Stimulated activated CD4-positive, alpha-beta T cell treated with anti-CD3 and anti-CD28 coated beads, TNF-alpha, amount 100 ng/mL, for 24 hours (primary cell): ENCODE measurements at places on chromosomes 7 and 10.

DNA sequence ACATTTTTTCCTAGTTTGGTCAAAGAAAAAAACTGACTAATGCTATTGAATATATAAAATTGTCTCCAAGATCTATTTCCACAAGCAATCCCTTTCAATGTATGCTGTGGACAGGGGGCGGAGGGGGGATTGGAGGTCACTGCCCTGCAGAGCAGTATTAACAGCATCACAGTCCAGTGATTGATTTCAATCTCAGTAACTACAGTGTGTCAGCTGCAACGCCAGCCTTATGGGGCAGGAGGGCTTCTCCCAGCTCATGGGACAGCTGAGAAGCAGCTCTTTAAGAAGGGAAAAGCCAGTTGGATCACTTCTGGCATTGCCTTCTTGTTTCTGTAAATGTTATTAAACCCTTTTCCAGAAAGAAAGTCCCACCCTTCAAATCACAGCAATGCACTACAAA, 65.0 kb downstream of the RAPGEF5 start:
- DNase-seq, result no peak

GRCh38 chr7:21704359-21704758, 161.5 kb downstream of the DNAH11 start:
- no peak for DNase-seq

GRCh38 chr7:15977663-15978062, 291.2 kb upstream of the MEOX2 start:
- DNase-seq, result no peak

GRCh38 chr7:84194484-84195271, at the start of gene SEMA3A:
Gene SEMA3A (minus strand): TSS chr7:84194789. CDS start chr7:84194586, 203 bp downstream.
- DNase-seq, result no peak

GRCh38 chr7:158924956-158925355, 68.6 kb downstream of the DYNC2I1 start:
- no peak for DNase-seq

- DNase-seq, result no peak
Measured at GRCh38 chr7:157854066-157854891, 517.5 kb downstream of the DNAJB6 start.

- no peak for DNase-seq
Measured at GRCh38 chr10:48282829-48283228, 8.3 kb upstream of the FRMPD2 start.

DNA sequence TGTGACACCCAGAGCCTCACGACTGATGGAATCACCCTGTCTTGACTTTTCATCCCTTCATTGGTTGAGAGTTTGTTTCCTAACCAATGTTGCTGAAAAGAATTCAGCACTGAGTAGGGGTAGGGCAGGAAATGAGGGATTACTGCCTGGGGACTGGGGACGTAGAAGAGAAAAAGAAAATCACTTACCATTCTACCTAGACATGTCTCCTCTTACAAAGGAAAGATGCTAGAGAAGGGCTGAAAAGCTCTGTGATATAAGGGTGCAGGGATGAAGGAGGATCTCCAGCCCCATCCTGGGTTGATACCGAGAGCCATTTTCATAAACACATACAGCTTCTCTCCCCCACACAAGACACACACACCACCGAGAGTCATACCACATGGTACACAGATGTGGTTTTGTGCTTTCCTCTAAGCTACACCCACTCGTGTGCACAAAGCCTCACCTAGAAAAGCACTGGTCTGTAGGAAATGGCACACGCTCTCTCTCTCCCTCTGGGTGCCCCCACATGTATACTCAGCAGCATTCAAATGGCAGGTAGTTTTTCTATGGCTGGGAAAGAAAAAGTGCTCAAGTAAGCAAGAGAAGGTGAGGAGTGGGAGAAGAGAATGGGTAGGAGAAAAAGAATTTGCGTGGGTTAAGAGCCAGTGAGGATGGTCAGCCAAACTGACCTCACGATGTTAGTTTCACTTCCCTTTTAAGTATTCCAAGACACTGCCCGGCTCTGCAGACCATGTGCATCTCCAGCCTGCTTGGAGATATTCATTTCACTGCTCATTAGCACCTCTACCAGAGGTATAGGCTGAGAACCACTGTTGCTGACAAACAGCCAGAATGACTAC, 85.8 kb downstream of the CALD1 start:
- peak; percentile 12 for DNase-seq

DNA sequence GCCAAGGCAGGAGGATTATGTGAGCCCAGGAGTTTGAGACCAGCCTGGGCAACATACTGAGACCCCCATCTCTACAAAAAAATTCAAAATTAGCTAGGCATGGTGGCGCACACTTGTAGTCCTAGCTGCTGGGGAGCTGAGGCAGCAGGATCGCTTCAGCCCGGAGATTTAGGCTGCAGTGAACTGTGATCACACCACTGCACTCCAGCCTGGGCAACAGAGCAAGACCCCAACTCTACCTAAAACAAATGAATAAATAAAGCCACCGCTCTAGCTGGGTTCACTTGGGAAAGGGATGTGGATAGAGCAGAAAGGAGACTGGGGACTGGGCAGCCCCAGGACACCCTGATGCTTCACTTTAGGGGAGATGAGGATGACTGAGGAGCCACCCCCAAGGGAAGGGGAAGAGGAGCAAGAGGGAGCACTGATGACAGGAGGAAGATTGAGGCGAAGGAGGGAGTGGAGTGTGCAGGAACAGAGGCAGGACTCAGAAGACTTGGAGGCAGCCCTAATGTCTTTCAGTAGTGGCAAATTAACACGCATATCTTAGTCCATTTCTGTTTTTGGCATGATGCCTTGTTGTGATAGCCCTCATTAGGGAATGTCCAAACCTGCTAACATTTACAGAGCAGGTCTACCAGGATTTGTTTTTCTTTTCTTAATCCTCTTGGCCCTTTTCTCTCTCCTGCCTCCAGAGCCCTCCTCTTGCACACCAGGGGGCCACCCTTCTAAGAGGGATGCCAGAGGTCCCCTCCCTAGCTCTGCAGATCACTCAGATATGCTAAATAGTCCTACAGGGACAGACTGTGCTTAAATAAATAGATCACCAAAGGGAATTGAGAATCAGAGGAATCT, 88.3 kb downstream of the C10orf105 start:
- no peak for DNase-seq

DNA sequence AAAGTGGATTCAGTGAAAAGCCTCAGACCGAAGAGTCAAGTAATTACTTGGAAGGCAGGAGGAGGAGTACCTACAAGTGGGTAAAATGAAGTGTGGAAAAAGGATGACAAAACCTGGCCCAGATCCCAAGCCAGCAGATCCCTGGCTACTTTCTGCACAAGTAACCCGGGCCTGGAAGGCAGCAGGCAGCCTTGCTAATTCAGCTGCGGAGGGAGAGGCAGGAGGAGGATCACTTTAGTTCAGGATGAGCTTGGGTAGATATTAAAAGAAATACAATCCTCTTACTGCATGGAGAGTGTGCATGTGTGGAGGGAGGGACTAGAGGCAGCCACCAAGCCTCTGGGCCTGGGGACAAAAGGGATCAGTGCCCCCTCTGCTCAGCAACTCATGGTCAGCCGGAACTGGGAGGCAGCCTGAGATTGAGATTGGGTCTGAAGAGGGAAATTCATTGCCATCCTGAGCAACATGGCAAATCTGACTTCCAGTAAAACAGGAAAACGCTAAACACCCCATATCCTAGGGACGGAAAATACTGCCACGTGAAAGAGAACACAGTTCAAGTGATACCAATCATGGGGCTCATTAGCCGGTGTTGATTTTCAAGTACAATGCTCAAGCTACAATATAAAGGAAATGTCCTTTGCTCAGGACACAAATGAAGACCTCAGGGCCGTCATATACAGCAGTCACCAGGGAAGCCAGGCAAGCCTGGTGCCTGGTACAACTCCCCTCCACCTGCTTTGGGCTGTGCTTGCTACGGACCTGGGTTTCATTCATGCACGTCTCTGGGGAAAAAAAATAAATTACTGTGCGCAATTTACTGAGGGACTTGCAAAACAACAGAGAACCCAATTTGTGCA, 1.3 kb downstream of the AMPH start:
- no peak for DNase-seq

DNA sequence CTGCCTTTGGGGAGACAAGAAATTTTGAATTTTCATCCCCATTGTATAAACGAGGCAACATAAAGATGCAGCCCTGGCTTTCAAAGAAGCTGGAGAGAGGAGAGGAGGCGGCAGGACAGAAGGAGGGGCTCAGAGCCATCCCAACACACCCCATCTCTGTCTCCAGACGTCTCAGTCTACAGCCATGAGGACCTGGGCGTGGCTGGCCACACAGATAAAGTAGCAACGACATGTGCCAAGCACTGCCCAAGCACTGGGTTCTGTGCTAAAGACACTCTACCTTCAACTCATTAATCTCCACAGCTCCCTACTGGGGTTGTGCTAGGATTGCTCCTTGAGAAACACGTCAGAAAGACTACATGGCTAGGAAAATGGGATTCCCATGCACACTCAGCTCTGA, 65.2 kb downstream of the DLG5 start:
- no peak for DNase-seq

DNA sequence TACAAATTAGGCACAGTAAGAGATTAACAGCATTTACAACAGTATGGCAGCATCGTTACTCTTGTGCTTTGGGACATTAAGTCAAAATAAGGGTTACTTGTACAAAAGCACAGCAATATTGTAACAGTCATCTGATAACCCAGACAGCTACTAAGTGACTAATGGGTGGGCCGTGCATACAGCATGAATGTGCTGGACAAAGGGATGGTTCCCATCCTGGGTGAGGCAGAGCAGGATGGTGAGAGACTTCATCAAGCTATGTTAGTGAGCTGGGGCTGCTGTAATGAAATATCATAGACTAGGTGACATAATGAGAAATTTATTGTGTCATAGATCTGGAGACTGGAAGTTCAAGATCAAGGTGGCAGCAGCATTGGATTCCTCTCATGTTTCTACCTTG, 25.4 kb downstream of the EDRF1 start:
- no peak for DNase-seq

- DNase-seq, result no peak
Measured at GRCh38 chr10:25902002-25902401, 32.0 kb upstream of the MYO3A start.

DNA sequence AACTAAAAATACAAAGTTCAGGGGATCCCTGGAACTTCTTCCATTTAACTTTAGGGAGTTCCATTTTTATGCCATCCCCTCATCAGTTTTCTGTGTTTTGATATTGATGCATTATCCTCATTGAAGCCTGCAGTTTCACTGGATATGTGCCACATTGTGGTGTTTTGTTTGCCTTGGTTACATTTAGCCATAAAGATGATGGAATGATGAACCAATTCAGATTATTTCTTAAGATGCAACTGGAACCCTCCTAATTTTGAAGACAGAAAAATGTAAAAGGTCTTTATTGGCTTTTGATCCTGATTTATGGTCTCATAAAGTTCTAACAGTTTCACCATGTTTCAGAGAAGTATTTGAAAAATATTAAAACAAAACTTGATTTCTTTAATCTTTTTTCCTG, 314.2 kb upstream of the KLF6 start:
- DNase-seq, result no peak

GRCh38 chr7:148607151-148607661, 16.6 kb downstream of the C7orf33 start:
- no peak for DNase-seq

DNA sequence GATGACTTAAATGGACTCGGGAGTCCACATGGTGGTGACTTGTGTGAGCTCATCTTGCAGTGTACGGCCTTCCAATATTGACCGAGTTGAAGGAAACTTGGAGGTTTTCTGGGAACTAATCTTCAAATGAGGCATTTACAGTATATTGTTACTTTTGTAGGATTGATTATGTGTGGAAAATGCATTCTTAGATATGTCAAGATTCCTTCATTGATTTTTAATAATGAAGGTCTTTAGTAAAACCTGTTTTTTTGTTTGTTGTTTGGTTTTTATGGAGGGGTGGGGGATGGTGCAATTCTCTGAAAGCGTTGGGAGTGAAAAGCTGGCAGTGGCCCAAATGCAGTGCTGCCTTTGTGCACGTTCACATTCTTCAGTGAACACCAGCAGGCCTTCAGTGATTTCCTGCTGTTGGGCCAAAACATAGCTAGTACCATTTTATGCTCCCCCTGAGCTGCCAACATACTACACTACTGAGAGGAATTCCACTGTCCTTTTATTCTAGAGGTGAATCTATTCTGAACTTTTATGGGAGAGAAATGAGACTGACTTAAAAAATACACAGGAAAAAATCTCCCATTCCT, 50.4 kb downstream of the CCNY start:
- DNase-seq, result no peak

GRCh38 chr10:49664842-49665355, 14.6 kb upstream of the C10orf53 start:
- DNase-seq, result no peak

DNA sequence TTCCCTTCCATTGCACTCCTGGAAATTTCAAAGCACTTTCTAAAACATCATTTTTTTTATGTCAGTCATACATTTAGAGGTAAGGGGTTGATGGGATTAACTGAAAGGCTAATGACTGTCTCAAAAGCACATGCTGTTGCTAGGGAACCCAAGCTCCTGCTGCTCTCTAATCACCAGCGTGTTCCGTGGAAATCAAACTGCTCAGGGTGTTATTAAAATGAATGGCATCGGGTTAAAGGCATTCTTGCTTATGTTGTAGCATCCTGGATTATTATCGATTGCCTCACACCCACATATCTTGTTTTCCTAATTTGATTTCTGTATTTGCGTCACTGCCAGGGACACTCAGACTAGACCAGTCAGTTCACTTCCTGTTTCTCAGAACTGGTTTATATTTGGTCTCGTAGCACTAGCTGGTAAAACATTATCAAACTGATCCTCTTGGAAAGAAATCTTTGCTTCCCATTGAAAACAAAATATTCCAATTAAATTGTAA, 216.5 kb upstream of the MKLN1 start:
- no peak for DNase-seq

DNA sequence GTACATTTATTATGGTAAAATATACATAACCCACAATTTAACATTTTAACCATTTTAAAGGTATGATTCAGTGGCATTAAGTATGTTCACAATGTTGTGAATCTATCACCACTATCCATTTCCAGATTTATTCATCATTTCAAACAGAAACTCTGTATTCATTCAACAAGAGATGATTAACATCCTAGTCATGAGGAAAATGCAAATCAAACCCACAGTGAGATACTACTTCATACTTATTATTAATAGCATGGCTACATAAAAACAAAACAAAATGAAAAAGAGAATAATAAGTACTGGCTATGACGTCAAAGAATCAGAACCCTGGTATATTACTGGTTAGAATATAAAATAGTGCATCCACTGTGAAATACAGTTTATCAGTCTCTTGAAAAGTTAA, 386.6 kb upstream of the POM121L12 start:
- DNase-seq, result no peak

GRCh38 chr10:29921071-29921446, 138.3 kb downstream of the JCAD start:
- no peak for DNase-seq

DNA sequence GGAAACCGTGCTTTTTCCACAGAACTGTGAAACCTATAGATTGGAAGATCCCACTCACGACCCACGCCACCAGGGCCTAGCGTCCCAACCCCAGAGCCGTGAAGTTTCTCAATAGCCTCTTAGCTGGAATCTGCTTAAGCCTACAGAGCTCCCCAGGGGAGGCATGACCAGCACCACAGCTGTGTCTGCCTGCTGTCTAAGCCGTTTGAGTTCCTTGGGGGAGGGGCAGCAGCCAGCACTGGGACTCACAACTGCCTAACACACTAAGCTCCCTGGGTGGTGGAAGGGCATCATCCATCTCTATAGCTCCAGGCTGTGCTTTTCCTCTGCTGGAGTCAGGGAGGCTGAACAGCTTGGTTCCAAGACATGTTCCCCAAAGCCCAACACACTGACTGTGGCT, 26.0 kb upstream of the TMEM140 start:
- no peak for DNase-seq

- DNase-seq, result no peak
Measured at GRCh38 chr7:110591341-110591740, 499.6 kb upstream of the LRRN3 start.
